NCI-H446 (cell line): ENCODE measurements at places on chromosomes 1 and 21.

DNA sequence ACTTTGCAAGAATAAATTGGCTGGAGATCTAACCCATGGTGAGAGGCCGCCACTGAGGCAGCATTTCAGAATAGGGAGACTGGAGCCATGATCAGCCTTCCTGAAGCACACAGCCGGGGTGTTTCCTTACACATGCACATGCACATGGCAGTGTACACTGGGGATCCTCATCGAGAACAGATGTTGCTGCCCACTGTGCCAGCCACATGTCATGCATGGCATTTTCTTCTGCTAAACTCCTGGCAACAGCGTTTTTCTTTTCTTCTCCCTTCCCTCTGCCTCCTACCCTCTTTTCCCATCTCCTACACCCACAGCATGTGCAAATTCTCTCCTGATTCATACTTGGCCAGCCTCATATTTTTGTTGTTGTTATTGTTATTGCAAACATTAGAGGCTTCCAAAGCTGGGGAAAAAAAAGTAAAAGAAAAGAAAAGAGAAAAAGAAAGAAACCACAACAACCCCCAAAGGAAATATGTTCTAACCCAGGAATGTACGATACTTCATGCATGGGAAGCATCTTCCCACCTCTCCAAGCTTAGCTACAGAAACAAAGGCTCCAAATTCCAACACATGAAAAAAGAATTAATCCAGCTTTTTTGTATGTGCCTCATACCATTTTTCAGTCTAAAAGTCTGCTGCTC is 344.0 kb downstream of the ASTN1 start:
- peak; percentile 58 for DNase-seq

DNA sequence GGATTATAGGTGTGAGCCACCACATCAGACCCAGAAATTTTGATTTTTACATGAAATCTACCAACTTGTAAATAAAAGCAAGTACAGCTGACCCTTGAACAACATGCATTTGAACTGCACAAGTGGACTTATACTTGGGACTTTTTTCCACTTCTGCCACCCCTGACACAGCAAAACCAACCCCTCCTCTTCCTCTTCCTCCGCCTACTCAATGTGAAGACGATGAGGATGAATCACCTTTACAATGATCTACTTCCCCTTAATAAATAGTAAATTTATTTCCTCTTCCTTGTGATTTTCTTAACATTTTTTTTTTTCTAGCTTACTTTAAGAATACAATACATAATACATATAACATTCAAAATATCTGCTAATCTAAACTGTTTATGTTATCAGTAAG is 17.5 kb upstream of the YRDC start:
- DNase-seq, result no peak

GRCh38 chr1:187114792-187115191 is 286.0 kb downstream of the PLA2G4A start:
- no peak for DNase-seq

DNA sequence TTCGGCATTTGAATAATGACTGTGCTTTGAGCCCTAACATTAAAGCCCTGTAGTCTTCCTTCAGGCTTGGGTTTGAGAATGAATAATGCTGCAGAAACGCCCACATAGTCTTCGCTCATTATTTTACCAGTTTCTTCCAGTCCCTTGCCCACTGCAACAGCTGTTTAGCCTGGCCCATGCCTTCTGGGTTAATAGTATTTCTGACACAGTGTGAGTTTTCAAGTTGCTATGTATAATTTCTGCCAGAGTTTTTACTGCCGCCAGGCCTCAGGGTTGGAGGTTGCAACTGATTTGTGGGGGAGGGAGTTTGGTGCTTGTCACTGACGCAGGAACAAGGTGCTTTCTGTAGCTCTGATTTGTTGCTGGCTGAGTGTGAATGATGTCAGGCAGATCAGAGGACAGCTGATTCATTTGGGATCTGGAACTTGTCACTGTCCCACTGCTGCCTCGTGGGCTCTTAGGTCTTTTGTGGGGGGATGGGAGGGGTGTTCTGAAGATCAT is 109.8 kb downstream of the MAST2 start:
- DNase-seq, result peak; percentile 32

GRCh38 chr21:30042443-30042842 is 102.6 kb upstream of the GRIK1 start:
- DNase-seq, result no peak

DNA sequence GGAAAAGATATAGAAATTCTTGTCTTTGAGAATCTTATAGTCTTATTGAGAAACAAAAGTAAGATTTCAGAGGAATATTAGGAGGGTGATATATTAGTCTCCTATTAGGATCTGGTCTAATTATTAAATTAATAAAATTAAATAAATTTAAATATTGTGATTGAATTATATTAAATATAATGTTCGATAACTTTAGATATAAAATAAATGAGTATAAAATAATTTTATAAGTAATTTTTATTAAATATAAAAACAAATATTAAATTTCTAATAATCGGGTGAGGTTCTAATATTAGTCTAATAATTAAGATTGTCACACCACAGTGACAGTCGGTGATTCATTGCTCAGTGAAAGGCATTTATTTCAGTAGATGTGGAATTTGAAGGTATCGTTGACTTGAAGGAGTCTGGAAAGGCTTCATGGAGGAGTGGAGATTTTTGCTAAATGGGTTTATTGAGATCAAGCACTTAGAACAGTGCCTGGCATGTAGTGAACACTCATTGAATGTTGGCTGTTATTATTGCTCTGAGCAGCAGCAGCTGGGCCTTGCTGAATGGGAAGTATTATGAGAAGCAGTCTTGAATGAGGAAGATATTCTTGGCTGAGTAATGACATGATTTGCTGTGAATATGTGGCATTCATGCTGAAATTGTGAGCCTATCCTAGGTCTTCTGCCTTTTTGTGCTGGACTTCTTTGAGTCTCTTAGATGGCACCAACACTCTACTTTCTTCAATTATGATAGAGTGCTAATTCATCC is 74.6 kb downstream of the USP25 start:
- no peak for DNase-seq

DNA sequence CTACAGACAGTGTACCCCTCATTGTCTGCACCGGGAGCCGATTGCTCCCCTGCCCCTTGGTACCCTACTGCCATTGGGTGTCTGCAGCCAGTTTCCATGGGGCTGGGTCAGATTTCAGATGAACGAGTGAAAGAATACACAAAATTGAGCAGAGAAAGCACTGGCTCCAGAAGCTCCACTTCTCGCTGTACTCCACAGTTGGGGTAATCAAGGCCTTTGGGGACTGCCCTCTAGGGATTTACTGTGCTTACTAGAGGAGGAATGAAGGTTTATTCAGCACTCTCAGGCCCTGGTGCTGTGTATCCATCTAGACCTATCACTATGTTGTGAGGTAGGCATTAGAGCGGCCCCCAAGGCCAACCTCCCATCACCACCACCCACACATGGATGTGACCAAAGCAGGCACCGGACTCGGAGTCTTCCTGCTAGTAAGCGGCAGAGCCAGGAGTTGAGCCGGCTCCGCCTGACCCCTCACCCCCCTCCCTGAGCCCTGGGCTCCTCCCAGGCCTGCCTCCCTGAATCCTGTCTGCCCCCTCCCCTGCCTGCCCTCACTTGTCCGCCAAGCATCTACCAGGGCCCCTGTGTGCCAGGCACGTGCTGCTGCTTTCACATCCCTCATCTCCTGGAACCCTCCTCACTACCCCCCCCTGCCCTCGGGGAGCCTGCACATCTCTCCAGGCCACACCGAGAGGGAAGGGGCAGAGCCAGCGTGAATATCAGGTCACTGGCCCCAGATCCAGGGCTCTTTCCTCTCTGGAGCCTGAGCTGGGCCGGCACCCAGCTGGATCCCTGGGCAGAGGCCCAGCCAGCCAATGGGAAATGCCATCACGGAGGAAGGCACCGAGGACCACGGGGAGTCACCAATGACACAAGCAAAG is 23.3 kb downstream of the KCNN3 start:
- no peak for DNase-seq

GRCh38 chr1:205365945-205366463 is 9.3 kb upstream of the KLHDC8A start:
- DNase-seq, result no peak

DNA sequence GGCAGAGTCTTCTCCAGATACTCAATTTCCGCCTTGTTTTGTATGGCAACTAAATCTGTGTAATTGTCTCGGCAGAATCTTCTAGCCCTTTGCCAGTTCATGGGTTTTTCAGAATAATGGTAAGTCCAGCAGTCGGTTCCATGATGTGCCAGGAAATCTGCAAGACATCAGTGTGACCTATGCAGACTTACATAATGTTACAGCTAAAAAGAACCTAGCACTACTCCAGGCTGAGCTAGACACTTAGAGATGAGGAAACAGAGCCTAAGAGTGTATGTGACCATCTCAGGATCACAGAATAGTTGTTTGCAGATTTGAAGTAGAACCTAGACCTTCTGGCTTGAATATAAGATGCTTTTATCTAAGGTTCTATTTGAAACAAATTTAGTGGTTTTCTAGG is 2.8 kb downstream of the SELL start:
- no peak for DNase-seq
